ENCODE measurements at places on chromosomes 3 and 15. TPM values are rescaled to one million over a fixed set of nuclear protein-coding genes. Genes with fewer than 3 reads are reported as not detected.

Gene ARGFX
- total RNA-seq, result not detected

DNA sequence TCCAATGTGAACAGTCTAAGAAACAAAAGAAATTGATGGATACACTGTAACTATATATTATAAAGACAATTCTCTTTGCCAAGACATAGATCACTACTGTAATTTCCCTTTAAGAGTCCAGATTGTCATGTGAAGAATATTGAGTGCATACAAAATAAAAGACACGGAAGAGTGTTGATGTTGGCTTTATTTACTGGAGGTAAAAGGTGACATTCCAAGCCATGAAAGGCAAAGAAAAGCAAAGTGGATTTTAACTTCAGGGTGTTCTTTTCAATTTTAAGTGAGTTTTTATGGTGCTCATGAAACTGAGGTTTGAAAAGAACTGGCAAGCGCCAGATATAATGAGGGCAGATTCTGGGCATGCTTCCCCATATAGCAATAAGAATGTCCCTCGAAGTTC is 529.3 kb downstream of the MECOM start:
- DNase-seq, result no peak

GRCh38 chr3:14329116-14329830 is 73.1 kb upstream of the SLC6A6 start:
- DNase-seq, result peak; percentile 12

Gene CLDN18
- not detected for total RNA-seq

DNA sequence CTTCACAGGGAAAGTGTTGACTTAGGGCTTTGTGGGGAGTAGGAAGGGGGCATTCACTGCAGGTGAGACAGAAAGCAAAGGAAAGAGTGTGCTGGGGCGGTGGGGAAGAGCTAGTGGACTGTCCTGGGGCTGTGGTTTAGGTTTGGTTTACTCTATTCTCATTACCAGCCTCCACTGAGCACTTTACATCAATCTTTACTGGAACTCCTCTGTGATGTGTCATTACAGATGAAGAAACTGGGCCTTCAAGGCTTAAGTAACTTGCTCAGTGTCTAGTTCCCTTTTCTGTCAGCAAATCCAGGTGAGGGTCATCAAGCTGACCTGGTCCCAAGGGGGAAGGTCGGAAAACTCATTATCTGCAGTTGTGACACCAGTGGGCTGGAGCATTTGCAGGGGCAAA is 120.2 kb upstream of the PFN2 start:
- DNase-seq, result no peak

Gene PODXL2
- 3.4 TPM for total RNA-seq

Data from fibroblast of the aortic adventitia (primary cell).